ENCODE measurements at places on chromosomes 3 and 15. TPM values are rescaled to one million over a fixed set of nuclear protein-coding genes. Genes with fewer than 3 reads are reported as not detected.

The C3orf33 gene
- polyA plus RNA-seq: 8.5 TPM

The CYP1A1 gene
- 1.5 TPM for polyA plus RNA-seq

The GOLGA8Q gene
- 2.3 TPM for polyA plus RNA-seq

The CISH gene
- polyA plus RNA-seq: 22.6 TPM

The WDR82 gene
- polyA plus RNA-seq: 114 TPM

The MYL3 gene
- 9.8 TPM for polyA plus RNA-seq

The KBTBD13 gene
- polyA plus RNA-seq: 0.96 TPM

The MRPL47 gene
- 49.2 TPM for polyA plus RNA-seq

The TTLL13 gene
- polyA plus RNA-seq: 0.27 TPM

The ZKSCAN7 gene
- polyA plus RNA-seq: 18.3 TPM

The OCA2 gene
- 15.1 TPM for polyA plus RNA-seq

The IQGAP1 gene
- polyA plus RNA-seq: 226 TPM

The TXNRD3 gene
- polyA plus RNA-seq: 22.3 TPM

The OR5K2 gene
- 1.0 TPM for polyA plus RNA-seq

The EPHA3 gene
- 15.0 TPM for polyA plus RNA-seq

The TMCC1 gene
- polyA plus RNA-seq: 28.1 TPM

The CXCR6 gene
- polyA plus RNA-seq: 1.4 TPM

The TRPM1 gene
- polyA plus RNA-seq: not detected

The MYRIP gene
- polyA plus RNA-seq: 0.29 TPM

The ANXA2 gene
- polyA plus RNA-seq: 645 TPM

The THPO gene
- polyA plus RNA-seq: 1.7 TPM

The EMC7 gene
- polyA plus RNA-seq: 58.5 TPM

The DNAH12 gene
- 1.7 TPM for polyA plus RNA-seq

The REC114 gene
- polyA plus RNA-seq: not detected

The LMAN1L gene
- polyA plus RNA-seq: not detected

The ATP1B3 gene
- polyA plus RNA-seq: 99.9 TPM

The TMCO5A gene
- polyA plus RNA-seq: not detected

Measured in right lung (tissue), 10 donors.